ENCODE measurements at places on chromosomes 6 and 20. TPM values are rescaled to one million over a fixed set of nuclear protein-coding genes. Genes with fewer than 3 reads are reported as not detected.

- DNase-seq: no peak
- H3K36me3 ChIP-seq: no peaks in the 10 kb centered on the region
- H3K4me3 ChIP-seq: no peak overlapping the region
- H3K27me3 ChIP-seq: no peaks in the 10 kb centered on the region
- no peak overlapping the region for H3K27ac ChIP-seq
Observed at GRCh38 chr6:121830736-121831135, 395.3 kb downstream of the GJA1 start.

GRCh38 chr6:111076024-111076695 lies 11.1 kb upstream of the SLC16A10 start:
- no peak overlapping the region for H3K4me3 ChIP-seq
- no peaks in the 10 kb centered on the region for H3K36me3 ChIP-seq
- no peak overlapping the region for H3K27ac ChIP-seq
- peaks cover 10% of the 10 kb centered on the region for H3K27me3 ChIP-seq
- H3K4me1 ChIP-seq: no peaks in the 10 kb centered on the region
- no peak for DNase-seq

Gene SYS1
- total RNA-seq: 19.9 TPM

Gene GSTA2
- not detected for total RNA-seq

Gene ADTRP
- total RNA-seq: 24.1 TPM

Gene KIAA1586
- 13.7 TPM for total RNA-seq

Gene TMEM30A
- 50.1 TPM for total RNA-seq

GRCh38 chr20:53255102-53255710 lies 283.0 kb downstream of the TSHZ2 start:
- no peak overlapping the region for H3K4me3 ChIP-seq
- peak; percentile 64 for DNase-seq

DNA sequence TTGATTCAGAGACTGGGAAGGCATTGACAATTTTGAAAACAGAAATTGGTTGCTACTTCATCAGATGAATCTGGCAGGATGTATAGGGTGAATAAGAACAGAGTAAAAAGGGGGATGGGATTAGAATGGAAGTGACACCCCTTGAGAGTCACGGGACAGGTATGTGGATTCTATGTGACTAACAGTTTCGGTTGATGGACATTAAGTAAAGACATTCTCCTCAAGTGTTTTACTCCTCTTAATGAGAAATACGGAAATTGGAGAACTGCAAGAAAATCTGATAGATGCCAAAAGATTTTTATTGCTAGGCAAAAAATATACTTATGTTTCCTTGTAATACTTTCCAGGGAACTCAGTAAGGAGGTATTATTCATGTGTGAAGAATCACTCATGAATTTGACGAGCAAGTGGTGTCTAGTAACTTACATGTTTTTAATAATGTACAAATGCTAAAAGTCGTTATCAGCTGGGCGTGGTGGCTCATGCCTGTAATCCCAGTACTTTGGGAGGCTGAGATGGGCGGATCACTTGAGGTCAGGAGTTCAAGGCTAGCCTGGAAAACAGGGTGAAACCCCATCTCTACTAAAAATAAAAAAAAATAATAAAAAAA lies 135.8 kb downstream of the KIF16B start:
- no peaks in the 10 kb centered on the region for H3K27me3 ChIP-seq
- H3K36me3 ChIP-seq: peaks cover 13% of the 10 kb centered on the region
- no peak for DNase-seq

DNA sequence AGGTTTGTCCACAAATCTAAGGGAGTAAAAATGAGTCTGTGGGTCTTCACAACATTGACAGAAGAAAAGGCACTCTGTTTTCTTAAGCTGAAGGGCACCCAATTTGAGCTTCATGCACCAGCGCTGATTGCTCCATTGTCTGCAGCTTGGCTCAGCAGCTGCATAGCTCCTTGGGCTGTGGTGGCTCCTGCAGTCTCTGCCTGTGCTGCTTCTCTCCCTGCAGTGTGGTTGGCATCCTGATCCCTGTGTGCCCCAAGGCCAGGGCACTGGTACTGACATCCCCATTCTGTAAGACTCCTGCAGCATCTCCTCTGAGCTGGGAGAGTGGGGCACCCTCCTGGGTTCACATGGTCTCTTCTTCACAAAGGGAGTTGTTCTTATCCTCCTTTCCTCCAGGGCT lies 83.2 kb upstream of the B3GAT2 start:
- no peaks in the 10 kb centered on the region for H3K4me1 ChIP-seq
- peaks cover 2% of the 10 kb centered on the region for H3K27me3 ChIP-seq
- no peak overlapping the region for H3K27ac ChIP-seq
- H3K36me3 ChIP-seq: no peaks in the 10 kb centered on the region
- H3K4me3 ChIP-seq: no peak overlapping the region

GRCh38 chr6:105911106-105911629 lies 175.0 kb upstream of the PRDM1 start:
- H3K27me3 ChIP-seq: no peaks in the 10 kb centered on the region
- no peaks in the 10 kb centered on the region for H3K4me1 ChIP-seq
- no peak for DNase-seq
- H3K27ac ChIP-seq: no peak overlapping the region
- no peak overlapping the region for H3K4me3 ChIP-seq

DNA sequence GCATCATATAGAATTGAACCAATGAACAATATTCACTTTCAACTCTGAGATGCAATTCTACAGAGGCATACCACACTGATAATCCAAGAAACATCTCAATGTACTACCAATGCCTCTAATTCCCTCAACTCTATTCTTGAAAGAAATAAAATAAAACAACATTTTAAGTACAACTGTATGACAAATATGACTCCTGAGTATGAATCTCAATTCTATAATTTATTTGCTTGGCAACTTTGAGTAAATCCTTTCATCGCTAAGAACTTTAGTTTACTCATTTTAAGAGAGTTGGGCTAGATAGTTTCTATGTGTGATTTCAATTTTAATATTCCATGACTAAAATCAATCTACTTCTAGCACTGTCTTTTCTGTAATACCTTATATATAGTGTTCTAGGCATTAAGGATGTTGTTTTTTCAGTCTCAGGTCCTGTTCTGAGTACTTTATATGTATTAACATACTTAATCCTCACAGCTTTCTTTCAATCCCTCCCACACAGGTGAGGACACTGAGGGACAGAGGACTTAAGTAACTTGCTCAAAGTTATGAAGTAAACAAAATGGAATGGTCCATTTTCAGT lies 33.4 kb downstream of the GOPC start:
- peaks cover 17% of the 10 kb centered on the region for H3K4me1 ChIP-seq
- DNase-seq: no peak
- peaks cover 31% of the 10 kb centered on the region for H3K36me3 ChIP-seq
- H3K4me3 ChIP-seq: no peak overlapping the region
- no peak overlapping the region for H3K27ac ChIP-seq

- no peak overlapping the region for H3K4me3 ChIP-seq
- H3K27ac ChIP-seq: no peak overlapping the region
Observed at GRCh38 chr6:19714434-19715166, 122.6 kb upstream of the ID4 start.

- H3K36me3 ChIP-seq: no peaks in the 10 kb centered on the region
- no peak overlapping the region for H3K27ac ChIP-seq
- no peaks in the 10 kb centered on the region for H3K27me3 ChIP-seq
- H3K4me1 ChIP-seq: peaks cover 42% of the 10 kb centered on the region
- H3K4me3 ChIP-seq: no peak overlapping the region
- no peak for DNase-seq
Observed at GRCh38 chr20:41615676-41616075, 2.5 kb downstream of the CHD6 start.

DNA sequence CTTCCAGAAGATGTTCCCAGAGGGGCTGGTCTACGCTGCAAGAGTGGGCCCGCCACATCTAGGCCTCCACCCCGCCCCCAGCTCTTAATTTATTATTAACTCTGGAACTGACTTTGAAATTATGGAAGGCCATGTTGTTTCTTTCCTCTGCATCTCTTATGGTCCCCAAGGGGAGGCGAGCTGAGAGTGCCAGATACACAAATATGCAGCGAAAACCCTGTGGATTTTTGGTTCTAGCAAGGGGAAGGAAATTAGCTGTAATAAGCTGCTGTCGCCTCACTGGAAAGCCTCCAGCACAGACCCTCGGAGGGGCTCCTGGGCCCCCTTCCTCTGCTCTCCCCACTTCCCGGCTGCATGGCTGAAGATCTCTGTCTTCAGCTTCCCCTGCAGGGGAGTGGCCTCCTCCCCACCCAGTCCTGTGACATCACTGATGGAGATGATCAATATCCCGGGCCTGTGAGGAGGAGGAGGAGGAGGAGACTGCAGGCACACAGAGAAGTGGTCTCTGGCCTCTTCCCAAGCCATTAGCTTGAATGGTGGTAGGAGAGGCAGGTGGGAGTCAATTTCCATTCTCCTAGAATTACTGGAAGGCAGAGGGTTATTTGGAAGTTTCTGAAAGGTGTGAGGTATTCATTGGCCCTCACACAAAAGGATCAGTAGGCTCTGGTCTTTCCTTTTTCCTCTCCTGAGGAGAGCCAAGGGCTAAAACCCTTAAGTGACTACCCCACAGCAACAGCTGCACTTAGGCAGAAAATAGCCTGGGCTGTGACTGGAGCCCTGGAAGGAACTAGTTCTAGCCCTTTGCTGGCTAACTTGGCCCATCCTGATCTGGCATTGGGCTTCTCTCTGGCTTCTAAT lies 39.7 kb upstream of the CCDC167 start:
- H3K4me1 ChIP-seq: peaks cover 8% of the 10 kb centered on the region
- no peak for DNase-seq
- no peak overlapping the region for H3K4me3 ChIP-seq
- H3K36me3 ChIP-seq: no peaks in the 10 kb centered on the region
- no peak overlapping the region for H3K27ac ChIP-seq

Gene FERMT1
- total RNA-seq: 0.33 TPM

DNA sequence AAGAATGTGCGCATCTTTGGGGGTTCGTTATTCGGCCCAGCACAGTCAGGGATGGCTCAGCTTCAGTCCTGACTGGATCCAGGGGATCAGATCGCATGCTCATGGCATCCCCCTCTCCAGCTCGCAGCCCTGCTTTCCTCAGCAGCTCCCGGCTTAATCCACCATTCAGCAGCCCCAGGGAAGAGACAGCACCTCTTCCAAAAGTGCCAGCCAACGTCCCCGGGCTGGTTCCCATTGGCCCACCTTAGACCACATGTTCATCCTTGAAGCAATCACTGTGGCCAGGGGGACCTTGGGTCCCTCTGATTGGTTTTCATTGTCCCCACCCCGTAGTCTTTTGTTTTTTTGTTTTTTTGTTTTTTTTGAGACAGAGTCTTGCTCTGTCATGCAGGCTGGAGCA lies 188.7 kb downstream of the ZMYND8 start:
- peaks cover 13% of the 10 kb centered on the region for H3K27me3 ChIP-seq
- H3K27ac ChIP-seq: no peak overlapping the region
- no peak for DNase-seq
- no peaks in the 10 kb centered on the region for H3K36me3 ChIP-seq
- no peaks in the 10 kb centered on the region for H3K4me1 ChIP-seq

DNA sequence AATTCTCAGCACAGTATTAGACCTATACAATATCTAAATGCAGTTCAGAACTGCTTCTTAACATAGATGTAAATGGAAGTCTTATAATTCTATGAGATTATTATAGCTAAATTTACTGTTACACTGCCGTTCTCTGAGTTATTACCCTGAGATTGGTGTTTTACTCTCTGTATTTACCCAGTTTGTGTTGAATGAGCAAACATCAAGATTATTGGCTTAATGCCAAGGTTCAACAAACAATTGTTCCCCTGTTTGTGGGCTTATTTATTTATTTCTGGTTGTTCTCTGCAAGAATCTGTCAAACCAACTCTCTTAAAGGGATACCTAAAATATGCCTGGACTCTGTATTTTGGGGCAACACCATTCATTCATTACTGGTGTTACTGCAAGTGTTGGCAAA lies 5.2 kb upstream of the STMND1 start:
- no peak overlapping the region for H3K4me3 ChIP-seq
- H3K27me3 ChIP-seq: peaks cover 37% of the 10 kb centered on the region
- no peak for DNase-seq

DNA sequence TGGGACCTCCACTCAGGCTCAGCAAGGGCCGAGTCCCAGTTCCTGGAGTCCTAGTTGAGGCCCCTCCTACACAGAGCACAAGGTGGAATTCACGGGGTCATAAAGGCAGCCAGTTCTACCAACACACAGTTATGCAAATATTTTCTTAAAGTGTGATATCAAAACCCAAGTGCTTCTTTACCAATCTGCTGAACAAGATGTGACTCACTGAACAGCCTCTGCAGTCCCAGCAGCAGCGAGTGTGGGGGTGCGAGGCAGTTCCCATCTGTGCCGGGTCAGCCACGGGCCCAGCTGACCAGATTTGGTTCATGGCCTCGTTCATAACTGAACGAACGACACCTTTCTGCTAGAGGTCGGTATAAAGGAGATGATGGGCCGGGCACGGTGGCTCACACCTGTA lies 4.5 kb upstream of the TCEA2 start:
- H3K27ac ChIP-seq: peak overlapping the region; percentile 39
- peaks cover 10% of the 10 kb centered on the region for H3K27me3 ChIP-seq

DNA sequence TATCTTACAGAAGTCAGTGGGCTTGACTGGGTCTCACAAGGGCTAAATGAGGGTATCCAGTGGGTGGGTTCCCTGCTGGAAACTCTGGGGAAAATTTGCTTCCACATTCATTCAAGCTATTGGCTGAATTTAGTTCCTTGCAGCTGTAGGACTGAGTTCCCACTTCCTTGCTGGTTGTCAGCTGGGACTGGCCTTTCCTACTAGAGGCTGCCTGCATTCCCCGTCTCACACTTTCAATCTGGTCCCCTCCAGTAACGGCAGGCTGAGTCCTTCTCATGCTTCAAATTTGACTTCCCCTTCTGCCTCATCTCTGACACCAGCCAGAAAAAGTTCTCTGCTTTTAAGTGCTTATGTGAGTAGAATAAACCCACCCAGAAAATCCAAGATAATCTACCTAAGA lies 4.4 kb downstream of the CSNK2A1 start:
- H3K4me1 ChIP-seq: peaks cover 79% of the 10 kb centered on the region
- H3K27me3 ChIP-seq: no peaks in the 10 kb centered on the region
- no peak overlapping the region for H3K27ac ChIP-seq
- peaks cover 32% of the 10 kb centered on the region for H3K36me3 ChIP-seq
- H3K4me3 ChIP-seq: no peak overlapping the region

GRCh38 chr20:56989516-56989915 lies 276.9 kb downstream of the BMP7 start:
- H3K27me3 ChIP-seq: no peaks in the 10 kb centered on the region
- H3K4me1 ChIP-seq: no peaks in the 10 kb centered on the region
- H3K27ac ChIP-seq: no peak overlapping the region
- H3K4me3 ChIP-seq: no peak overlapping the region
- DNase-seq: no peak
- H3K36me3 ChIP-seq: no peaks in the 10 kb centered on the region

DNA sequence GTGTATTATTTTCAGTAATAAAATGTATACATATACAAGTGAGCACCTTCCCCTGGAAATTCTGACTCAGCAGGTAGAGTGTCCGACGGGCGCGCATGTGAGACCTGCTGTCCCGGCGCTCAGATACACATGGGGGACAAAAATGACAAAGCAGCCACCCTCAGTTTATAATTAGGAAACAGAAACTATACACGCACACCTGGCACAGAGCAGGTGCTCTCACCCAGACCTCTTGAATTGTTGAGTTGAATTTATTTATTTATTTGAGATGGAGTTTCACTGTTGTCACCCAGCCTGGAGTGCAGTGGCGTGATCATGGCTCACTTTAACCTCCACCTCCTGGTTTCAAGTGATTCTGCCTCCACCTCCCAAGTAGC lies 180.4 kb downstream of the ZDHHC14 start:
- H3K27me3 ChIP-seq: no peaks in the 10 kb centered on the region
- peaks cover 10% of the 10 kb centered on the region for H3K4me1 ChIP-seq
- H3K27ac ChIP-seq: no peak overlapping the region

Gene NDRG3
- 29.9 TPM for total RNA-seq

Gene GABRR1
- total RNA-seq: not detected

Gene HMGCLL1
- total RNA-seq: not detected

Gene JAG1
- total RNA-seq: 0.40 TPM
